ENCODE measurements at places on chromosomes 13 and 19.

DNA sequence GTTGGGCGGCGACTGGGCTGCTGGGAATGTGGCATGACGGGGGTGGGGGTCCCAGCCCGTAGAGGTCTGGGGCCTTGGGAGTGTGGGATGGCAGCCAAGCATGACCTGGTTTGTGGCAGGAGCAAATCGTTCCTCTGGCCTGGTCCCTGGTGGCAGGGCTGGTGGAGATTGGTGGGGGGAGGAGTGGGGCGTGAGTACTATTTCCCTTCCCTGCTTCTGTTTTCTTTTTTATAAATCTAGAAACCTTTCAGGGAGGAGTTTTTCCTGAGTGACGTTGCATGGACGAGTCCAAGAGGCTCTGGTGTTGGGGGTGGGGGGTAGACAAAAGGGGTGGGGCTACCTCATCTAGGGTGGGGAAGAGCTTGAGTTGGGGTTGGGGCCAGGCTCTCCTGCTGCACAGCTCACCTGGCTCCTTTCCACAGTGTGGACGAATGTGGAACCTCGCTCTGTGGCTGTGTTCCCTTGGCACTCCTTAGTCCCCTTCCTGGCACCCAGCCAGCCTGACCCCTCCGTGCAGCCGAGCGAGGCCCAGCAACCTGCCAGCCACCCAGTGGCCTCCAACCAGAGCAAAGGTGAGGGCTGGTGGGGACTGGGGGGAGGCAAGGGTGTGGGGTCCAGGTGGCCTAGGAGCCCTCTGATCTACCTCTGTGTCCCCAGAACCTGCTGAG lies 15.4 kb upstream of the PRR19 start:
- no peak for DNase-seq

DNA sequence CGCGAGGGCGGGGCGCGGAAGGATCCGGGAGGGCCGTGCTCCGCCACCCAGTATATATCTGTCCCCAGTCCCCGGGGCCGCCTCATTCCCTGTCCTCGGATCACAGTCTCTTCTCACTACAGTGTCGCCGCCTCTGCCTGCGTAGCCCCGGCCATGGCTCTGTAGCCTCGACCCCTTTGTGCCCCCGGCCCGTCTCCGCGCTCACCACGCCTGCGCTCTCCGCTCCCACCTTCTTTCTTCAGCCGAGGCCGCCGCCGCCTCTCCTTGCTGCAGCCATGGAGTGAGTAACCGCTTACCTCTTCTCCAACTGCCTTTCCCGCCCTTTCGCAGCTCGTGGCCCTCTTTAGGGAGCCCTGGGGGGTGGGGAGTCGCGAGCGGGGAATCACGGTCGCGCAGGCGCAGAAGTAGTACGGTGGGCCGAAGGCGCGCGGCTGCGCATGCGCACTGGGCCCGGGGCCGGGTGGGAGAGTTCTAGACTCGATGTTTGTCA lies at the start of the genes ATF5 and NUP62:
ATF5 (plus strand) TSS at position 85 of the 490 bp plus-strand sequence. CDS start 1,646 bp downstream, outside the sequence.
NUP62 (minus strand) TSS at position 384 of the 490 bp plus-strand sequence. CDS start 19,697 bp downstream, outside the sequence.
- peak; percentile 85 for DNase-seq

DNA sequence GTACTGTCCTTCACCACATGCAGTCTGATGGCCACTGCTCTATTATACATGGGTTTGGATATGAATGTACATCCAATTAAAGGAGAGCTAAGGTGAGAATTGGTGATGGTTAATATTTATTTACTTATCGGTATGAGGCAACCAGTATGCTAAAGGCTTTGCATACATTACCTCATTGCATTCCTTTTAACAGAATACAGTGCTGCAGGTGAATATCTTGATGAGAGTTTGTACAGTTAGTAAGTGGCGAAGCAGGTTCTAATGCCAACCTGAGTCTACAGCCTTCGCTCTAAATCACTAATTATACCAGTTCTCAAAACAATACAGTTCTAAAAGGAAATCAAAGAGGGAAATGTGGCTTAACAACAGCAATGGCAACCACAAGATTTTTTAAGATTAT lies 284.1 kb downstream of the ITGBL1 start:
- DNase-seq, result no peak

DNA sequence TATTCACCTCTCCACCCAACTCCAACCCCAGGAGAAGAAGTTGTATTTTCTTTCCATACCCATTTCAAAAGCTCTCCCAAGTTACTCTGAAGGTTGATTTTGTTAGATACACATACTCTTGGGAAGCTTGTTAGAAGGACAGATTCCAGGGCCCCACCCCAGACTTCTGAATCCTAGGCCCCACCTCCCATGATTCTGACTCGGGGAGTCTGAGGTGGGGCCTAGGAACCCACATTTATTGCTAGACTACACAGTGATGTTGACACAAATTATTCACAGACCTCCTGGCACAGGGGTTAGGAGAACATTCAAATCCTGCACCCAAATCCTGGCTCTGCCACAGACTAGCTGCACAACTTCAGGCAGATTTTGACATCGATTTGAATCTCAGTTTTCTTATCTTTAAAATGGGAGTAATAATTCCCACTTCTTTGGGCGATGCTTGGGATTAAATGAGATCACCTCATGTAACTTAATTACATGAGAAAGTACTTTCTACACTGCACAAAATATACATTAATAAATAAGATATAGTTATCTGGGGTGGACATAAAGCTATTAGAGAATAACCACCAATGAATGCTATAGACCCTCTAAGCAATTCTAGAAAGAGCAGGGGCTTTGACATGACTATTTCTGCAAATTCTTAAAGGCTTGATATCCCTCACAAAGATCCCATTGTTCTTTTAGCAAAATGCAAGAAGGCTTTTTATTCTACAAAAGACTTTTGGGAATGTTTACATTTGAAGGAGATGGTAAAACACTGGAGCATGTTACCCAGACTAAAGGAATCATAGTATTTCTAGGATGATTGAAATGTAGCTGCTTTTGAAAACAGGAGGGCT lies 18.0 kb downstream of the MBNL2 start:
- DNase-seq, result no peak

DNA sequence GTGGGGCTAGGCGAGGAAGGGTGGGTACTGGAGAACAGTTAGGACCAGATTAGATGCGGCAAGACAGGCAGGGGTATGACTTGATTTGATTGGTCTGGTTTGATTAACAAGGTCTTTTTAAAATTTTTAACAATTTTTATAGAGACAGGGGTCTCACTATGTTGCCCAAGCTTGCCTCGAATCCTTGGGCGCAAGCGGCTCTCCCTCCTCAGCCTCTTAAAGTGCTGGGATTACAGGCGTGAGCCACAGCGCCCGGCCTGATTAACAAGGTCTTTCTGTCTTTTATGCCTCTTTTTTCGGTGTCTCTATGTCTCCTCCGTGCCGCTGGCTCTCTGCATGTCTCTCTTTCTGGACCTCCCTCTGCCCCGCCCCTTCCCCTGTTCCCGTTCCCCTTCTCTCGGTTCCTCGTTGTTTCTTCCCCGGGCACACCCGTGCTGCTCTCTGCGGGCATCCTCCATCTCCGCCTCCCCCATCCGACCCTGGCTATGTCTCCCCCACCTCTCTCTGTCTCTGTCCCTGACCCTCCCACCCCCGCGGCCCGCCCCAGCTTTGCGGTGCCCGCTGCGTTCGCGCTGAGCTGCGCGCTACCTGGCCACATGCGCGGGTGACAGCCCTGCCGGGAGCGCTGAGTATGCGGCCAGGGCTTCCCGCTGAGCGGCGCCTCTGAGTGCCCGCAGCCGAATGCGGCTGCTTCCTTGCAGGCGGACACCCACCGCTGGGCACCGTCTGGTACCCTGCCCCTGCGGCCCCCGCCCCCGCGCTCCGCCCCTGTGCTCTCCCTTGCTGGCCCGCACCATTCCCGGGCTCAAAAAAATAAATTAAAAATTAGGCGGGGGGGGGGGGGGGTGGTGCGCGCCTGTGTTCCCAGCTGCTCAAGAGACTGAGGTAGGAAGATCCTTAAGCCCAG lies 8.1 kb upstream of the SDHAF1 start:
- DNase-seq, result no peak

- DNase-seq, result no peak
Measured at GRCh38 chr19:41321204-41321599, 11.2 kb downstream of the CCDC97 start.

- DNase-seq, result no peak
Measured at GRCh38 chr13:30529085-30529834, 63.5 kb upstream of the HMGB1 start.

GRCh38 chr19:4391701-4392483 lies 8.5 kb downstream of the SH3GL1 start:
- DNase-seq, result no peak

GRCh38 chr13:60356970-60357369 lies 40.0 kb upstream of the TDRD3 start:
- no peak for DNase-seq

DNA sequence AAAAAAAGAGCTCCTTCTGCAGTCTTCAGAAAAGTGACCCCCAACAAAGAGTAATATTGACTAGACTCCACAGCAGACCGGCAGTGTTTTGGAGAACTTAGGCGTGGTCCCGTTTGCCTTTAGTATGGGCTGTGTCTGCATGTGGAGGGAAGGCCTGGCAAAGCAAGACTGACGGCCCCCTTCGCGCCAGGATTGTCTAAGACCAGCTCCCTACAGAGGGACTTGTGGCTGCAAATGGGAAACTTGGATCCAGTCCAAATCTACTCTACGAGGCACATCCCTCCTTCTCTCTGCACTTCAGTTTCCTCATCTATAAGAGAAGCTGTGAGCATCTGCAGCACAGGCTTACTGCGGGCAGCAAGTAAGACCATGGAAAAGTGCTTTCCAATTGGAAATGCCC lies 350.0 kb downstream of the ZNF536 start:
- DNase-seq, result no peak

DNA sequence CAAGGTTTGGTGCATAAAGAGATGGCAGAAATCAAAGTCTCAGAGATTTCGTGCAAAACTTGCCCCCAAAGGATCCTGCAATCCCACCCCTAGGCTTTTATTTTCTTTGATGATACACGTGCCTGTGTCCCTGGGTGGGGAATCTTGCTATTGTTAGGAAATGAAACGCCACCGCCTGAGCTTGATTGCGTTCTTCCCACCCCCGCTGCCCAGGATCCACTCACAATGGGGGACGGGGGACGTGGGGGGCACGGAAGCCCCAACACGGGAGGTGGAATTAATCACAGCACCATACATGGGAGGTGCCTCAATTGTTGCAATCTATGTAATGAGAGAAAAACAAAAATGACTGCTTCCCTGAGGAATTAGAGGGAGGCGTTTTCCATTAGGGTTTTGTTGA lies 39.6 kb downstream of the ZNRF4 start:
- DNase-seq, result no peak

DNA sequence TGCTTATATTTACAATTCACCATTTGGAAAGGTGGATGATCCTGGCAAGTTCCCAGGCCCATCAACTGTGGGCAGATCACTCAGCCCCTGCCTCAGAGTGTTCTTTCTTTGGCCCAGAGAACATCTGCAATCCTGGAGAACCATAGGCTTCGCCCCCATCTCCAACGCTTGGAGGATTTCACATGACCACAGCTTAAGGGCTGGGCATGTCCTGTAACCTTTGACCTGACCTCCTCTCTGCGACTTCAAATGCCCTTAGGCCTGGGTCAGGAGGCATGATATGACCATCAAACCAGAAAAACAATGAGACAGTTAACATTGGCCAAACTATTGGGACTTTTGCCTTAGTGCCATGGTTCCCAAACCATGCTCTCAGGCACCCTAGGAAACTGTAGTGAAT lies 7.2 kb upstream of the MBNL2 start:
- no peak for DNase-seq

- DNase-seq, result no peak
Measured at GRCh38 chr13:44974056-44974793, 15.0 kb downstream of the NUFIP1 start.

- no peak for DNase-seq
Measured at GRCh38 chr19:40827386-40828247, 22.6 kb downstream of the CYP2A6 start.

- no peak for DNase-seq
Measured at GRCh38 chr13:62171697-62172096, 756.0 kb upstream of the PCDH20 start.

All from stimulated activated CD4-positive, alpha-beta T cell treated with anti-CD3 and anti-CD28 coated beads, Interleukin-1b, Interleukin-23, amount 100 ng/mL, for 1 hour (primary cell).